Fibroblast of mammary gland (primary cell): ENCODE measurements at places on chromosomes 12 and 14.
A peak's percentile ranks its signal among the peaks of the same experiment; 100 is the strongest.

- DNase-seq: no peak
Observed at GRCh38 chr12:71439362-71439612, 311 bp upstream of the LGR5 start.

- DNase-seq: peak; percentile 44
Observed at GRCh38 chr12:118361092-118361404, 11.7 kb downstream of the TAOK3 start.

GRCh38 chr12:62540354-62540753, 73.7 kb downstream of the MON2 start:
- no peak for DNase-seq

DNA sequence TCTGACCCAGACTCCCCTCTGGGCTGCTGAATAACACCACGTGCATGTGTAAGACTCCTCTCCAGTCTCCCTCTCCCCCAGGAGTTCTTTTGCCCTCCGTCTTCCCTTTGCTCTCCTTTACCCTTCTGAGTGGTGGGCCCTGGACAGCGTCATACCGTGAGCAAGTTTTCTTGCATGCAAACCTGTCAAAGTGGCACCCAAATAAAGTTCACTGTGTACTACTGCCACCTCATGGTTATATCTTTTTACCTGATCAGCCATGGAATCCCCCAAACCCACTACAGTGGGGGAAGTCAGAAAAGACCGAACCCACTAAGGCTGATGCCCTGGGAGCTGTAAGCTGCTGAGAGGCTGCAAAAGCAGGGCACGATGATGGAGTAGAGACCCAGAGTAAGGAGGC, 131.1 kb upstream of the VRK1 start:
- DNase-seq: no peak

DNA sequence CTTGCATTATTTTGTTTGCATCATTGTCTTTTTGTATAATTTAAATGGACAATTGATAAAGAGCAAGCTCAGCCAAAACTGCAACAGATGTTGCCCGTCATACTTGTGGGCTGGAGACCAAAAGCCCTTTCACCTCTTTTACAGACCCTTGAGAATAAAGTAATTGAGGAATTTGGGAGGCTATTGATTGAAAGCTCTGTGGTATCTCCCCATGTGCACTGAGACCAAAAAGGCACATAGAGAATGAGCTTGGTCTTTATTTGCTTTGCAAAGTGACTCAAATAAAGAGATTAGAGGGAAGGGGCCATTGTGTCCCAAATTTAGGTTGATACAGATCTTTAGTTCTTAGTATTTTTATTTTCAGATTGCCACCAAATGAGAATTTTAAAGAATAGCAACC, 617.6 kb downstream of the TRHDE start:
- no peak for DNase-seq

DNA sequence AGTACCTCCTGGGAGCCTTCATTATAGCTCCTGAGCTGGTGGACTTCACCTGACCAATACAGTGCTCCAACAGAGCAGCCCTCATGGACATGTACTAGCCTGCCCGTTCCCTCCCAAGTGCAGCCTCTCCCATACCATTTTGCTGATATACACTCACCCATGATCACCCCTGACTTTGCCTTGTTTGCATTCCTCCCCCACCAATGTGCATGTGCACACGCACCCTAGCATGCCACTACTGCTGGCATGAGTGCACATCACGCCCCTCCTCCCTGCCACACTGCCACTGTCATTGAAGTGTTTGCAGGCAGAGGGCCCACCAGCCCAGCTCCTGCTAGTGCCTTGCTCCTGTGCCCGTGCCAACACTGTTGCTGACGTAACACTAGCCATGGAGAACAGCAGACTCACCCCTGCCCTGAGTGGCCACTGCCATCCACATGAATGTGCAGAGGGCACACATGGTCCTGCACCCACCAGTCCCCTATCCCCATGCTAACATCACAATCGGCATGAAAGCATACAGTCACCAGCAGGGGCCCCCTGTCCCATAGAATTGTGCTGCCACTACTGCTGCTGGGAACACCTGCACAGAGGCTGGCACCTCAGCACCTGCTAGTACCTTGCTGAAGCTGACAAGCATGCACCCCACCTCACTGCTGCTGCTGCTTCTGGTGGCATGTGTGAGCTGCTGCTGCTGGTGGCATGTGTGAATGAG, 110.3 kb downstream of the SINHCAF start:
- no peak for DNase-seq

GRCh38 chr12:111773801-111774551, 7.2 kb downstream of the ALDH2 start:
- peak; percentile 93 for DNase-seq
